ENCODE measurements at places on chromosomes 2 and 18. TPM values are rescaled to one million over a fixed set of nuclear protein-coding genes. Genes with fewer than 3 reads are reported as not detected.

UGT1A8 gene
- polyA plus RNA-seq: not detected

GRCh38 chr2:190318931-190319554 is 583 bp downstream of the HIBCH start:
- no peak for DNase-seq

DNA sequence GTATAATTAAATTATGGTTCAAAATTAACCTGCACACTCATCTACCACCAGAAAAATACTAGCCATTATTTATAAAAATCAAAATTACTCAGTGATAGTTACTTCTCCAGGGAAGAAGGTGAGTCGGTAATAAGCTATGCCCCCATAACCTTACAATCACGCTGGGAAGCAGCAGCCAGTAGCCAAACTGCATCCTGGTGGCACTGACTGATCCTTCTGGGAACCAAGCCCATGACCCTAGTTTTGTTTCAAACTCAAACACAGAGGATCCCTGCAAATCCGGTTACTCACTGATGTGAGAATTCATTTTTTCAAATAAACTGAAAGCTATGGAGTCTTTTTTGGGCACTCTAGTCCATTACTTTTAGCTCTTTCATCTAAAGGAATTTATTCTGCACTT is 88.2 kb upstream of the VWC2L start:
- no peak for DNase-seq

DNA sequence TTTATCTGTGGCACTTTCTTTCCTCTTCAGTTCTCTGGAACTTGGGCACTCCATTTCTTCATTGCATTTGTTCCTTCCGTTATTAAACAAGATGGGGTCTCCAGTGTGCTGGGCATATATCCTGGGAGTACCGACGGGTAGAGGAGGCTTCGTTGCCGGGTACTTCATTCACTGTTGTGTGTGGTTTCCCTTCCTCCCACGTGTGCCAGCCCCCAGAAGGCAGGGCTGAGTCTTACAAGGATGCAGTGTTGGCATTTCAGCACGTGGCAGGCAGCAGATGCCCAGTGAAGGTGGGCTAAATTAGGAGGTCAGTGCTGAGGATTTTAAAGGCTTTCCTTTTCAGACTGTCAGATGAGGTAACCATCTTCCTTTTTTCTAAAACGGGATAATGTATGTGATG is 58.6 kb downstream of the MGAT5 start:
- no peak for DNase-seq

- DNase-seq: no peak
Observed at GRCh38 chr2:197247083-197247482, 63.5 kb downstream of the ANKRD44 start.

LYPD6B gene
- polyA plus RNA-seq: not detected

DNA sequence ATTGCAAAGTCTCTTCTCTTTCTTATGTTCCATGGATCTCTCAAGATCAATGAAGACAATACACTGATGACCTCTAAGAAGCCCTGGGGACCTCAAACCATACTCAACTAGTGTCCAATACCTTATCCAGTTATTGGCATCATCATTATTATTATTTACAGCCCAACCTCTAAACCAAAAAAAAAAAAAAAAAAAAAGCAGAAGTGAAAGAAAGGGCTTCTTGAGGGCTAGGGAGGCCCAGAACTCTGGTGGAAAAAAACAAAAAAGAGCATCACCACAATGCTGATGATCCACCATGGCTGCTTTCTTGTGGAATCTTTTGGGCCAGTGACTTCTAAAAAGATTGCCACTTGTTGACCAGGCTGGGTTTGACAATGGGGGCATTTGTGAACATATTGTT is 324.9 kb downstream of the LPIN1 start:
- no peak for DNase-seq

DNA sequence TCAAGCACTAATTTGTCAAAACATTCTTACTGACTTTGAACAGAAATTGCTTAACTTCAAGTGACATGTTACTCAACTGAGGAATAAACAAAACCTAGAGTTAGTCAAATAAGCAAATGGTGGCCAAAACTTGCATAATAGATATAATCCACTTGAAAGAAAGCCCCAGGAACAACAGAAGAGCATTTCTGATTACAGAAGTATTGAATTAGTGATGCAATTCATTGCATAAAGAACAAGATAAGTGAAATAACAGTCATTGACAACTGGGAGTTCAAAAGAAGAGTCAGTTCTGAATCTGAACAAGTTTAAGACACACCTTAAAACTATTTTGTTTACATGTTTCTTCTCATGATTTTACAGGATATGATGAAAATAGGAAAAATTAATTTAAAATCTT is 30.8 kb downstream of the COBLL1 start:
- no peak for DNase-seq

DNA sequence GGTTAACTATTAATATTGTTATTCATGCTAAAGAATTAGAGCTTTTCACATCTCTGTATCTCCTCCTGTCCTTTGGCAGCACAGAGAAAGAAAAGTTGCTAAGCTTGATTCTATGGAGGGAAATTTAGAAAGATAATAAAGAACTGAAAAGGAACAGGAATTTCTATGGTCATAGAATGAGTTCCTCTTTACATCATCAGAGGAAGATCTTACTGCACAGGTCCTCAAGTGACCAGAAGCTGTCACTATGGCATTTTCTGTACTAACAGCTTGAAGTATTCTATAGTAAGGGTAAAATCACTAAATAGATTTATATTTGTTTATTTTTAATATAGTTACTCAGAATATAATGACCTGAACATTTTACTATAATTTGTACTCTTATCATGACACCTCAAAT is 6.0 kb upstream of the PRKD3 start:
- no peak for DNase-seq

MARCHF7 gene
- polyA plus RNA-seq: 50.7 TPM

GRCh38 chr2:173199294-173199693 is 123.6 kb downstream of the MAP3K20 start:
- no peak for DNase-seq

DNA sequence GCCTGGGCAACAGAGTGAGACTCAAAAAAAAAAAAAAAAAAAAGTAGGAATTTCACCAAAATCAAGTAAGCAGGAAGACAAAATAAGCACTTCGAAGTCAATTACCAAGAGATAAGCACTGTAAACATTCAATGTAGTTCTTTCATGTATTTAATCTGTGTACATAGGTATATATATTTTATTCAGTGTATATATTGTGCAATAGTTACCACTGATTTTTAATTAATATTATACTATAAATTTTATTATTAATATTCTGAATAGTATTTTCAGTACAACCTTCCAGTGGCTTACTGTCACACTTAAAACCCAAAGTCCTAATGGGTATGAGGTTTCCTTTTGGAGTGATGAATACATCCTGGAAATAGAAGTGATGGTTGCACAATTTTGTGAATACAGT is 9.1 kb downstream of the APLF start:
- no peak for DNase-seq

FAM237A gene
- not detected for polyA plus RNA-seq

- no peak for DNase-seq
Observed at GRCh38 chr2:227185615-227186232, 21.3 kb downstream of the COL4A3 start.

DCDC2C gene
- not detected for polyA plus RNA-seq

DNA sequence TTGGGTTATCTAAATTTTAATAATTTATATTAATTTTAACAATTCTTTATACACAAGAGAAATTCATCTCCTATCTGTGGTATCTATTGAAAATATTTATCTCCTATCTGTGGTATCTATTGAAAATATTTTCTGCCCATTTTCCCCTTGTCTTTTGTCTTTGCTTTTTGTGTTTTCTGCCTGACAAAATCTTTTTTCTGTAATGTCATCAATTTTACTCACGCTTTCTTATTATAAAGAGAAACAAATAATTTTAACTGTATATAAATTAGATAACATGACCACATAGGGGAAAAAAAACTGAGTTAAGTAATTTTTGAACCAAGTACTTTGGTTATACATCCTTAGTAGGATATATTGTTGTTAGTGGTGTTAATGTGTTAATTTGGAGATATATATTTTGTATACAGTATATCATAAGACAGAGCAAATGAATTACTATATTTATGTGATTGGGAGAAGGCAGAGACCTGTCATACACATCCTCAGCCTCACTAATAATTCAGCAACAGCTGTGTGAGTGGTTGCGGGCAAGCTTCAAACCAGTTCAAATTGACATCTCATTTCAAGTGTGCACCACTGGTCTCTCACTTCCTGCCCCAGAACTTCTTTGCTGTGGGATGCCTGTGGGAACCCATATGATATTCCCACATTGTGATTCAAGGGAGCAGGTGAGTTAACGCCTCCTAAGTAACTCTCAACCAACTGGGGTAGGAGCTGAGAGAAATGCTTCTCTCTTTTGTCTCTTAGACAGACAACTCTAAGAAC is 292.4 kb downstream of the SP3 start:
- DNase-seq: no peak

CHRND gene
- not detected for polyA plus RNA-seq

MFSD6 gene
- 4.4 TPM for polyA plus RNA-seq

GRCh38 chr2:148545390-148546256 is 98.9 kb upstream of the EPC2 start:
- DNase-seq: no peak

- DNase-seq: no peak
Observed at GRCh38 chr2:100242476-100242875, 79.8 kb downstream of the LONRF2 start.

MCM6 gene
- polyA plus RNA-seq: 90.7 TPM

CTIF gene
- 4.1 TPM for polyA plus RNA-seq

DNA sequence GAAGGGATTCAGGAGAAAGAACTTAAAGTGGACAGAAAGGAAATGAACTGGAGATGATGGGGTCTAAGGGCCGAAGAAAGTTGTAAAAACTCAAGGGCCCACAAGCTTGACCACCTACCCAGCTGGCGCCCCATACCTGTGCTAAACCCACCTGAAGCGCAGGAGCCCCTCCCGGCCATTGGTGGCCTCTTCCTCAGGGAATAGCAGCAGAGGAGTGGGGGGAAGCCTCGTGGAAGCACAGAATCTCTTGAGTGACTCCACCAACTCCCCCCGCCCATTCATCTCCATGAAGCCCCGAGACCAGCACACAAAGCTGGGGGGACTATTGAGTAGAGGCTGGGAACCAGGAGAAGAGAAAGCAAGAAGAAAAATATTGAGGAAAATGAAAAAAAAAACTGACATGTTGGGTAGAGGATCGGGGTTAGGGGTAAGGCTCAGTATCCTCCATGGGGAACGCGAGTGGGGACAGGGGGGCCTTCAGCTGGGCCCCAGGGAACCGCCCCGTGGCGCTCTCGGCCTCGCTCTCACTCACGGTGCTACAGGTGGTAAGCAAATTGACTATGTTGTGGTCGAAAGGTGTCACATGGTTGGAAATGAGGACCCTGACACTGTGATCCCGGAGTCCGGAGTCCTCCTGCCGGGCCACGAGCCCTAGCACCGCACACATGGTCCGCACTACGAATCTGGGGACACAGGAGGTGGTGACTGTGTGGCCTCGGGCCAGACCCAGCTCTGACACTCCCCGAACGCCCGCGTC is 728 bp downstream of the AUP1 start:
- DNase-seq: peak; percentile 32

DNA sequence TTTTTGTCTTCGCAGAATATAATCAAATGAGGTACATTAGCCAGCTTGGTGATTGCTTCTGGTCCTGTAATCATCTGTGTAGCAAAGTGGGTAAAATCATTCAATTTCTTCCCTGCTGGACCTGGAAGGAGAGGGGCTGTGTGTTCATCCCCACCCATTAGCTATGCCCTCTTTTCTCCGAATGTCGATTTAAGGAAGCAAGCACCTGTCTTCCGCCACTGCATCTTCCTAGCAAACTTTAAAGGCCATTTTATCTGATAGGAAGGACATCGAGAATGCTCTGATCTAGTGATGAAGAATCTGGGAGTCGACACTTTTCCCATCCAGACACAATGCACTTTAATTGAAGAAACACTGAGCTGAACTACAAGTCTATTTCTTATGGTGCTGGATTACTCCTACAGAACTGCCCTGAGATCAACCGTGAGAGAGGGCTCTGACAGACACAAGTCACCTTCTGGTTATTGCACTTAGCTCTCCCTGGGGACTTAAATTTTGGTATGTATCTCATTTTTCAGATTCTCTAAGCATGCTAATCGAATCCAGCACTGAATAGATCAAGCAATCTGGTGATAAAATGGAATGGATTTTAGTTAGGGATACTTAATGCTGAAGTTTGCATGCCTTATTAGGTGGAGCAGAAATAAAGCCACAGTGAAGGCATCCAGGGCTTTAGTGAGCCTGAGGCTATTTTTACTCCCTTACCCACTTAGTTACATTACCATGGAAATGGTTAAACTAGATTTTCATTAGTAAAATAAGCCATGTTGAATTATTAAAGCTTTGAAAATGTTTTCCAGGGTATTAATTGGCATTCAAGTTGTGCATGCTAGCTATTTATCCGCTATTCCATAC is 1.3 kb downstream of the NYAP2 start:
- no peak for DNase-seq

CCDC74A gene
- 25.1 TPM for polyA plus RNA-seq

HRH4 gene
- polyA plus RNA-seq: not detected

GRCh38 chr2:200860092-200860795 is 4.2 kb downstream of the CLK1 start:
- no peak for DNase-seq

All from K562 (cell line).